ENCODE measurements at places on chromosomes 6 and 20.

GRCh38 chr6:39029156-39030011, 19.2 kb upstream of the GLP1R start:
- DNase-seq, result peak; percentile 5

GRCh38 chr6:108669673-108670072, 109.0 kb downstream of the FOXO3 start:
- no peak for DNase-seq

- no peak for DNase-seq
Measured at GRCh38 chr6:128235556-128235955, 284.8 kb downstream of the PTPRK start.

GRCh38 chr6:88865275-88865674, 98.1 kb downstream of the RNGTT start:
- no peak for DNase-seq

- peak; percentile 91 for DNase-seq
Measured at GRCh38 chr6:89045011-89045387, 35.6 kb upstream of the PNRC1 start.

DNA sequence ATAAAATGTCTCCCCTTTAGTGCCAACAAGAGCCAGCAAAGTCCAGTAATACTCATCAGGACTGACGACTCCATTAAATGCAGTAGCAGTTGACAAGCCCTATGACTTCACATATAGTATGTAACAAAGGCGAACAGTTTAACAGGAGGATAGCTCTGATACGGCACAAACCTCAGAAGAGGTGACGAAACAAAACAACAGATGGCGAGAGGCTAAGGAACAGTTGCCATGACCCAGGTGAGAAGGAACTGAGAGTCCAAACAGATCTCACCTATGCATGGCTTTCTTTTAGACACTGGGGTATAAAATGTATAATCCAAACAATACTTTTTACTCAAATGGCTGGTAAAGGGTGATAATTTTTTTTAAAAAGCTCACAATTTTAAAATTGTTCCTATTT, 37.1 kb downstream of the SYNE1 start:
- no peak for DNase-seq

DNA sequence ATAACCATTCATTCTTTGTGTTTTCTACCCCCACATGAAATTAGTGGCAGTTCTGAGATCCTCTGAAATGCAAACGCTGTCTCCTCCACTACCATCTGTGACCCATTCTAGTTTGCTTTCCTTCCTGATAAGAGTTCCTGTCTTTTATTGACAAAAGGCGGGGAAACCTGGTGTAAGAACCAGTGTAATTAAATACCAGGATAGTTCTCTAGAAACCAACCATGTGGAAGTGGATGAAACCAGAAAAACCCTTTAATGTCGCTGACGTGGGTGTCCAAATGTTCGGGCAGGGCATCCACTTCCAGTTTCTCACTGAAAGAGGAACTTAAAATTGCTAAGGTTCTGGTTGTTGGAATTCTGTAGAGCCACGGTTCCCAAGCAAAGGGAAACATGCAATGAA, 79.1 kb downstream of the TNFRSF21 start:
- DNase-seq, result peak; percentile 89

- DNase-seq, result no peak
Measured at GRCh38 chr6:36204068-36204753, 7.7 kb downstream of the BRPF3 start.

GRCh38 chr20:13671512-13671911, 32.8 kb upstream of the TASP1 start:
- DNase-seq, result no peak

GRCh38 chr6:36430351-36430750, 12.3 kb downstream of the PXT1 start:
- DNase-seq, result no peak

DNA sequence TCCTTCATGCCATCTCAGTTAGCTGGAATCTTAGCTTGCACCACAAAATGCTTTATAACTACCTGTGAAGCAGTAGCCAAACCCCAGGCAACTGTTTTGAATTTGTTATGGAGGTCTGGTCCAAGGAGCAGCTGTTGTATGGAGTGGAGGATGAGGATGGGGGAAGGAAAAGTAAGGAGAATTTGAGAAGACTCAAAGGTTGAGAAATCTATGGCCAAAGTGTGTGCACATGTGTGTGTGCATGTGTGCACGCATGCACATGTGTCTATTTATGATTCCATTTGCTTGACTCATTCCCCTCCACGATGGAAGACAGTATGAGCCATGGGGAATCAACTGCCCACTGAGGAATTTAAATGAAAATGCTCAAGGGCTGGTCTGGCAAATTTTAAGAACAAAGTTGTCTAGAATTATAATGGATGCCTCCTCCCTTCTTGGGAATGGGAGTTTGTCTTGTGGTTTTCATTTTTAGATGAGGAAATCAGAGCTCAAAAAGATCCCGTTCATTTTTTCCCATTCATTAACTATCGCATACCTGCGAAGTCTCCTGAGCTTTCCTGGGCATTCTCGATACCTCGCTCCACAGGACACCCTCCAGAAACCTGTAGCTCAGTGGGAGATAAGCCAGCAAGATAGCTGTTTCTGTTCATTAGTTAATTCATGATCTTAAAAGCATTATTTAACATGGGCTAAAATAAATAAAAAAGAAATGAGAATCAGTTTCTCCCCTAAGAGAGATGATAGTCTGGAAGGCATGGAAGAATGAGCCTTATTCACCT, 152.3 kb upstream of the NEDD9 start:
- no peak for DNase-seq

DNA sequence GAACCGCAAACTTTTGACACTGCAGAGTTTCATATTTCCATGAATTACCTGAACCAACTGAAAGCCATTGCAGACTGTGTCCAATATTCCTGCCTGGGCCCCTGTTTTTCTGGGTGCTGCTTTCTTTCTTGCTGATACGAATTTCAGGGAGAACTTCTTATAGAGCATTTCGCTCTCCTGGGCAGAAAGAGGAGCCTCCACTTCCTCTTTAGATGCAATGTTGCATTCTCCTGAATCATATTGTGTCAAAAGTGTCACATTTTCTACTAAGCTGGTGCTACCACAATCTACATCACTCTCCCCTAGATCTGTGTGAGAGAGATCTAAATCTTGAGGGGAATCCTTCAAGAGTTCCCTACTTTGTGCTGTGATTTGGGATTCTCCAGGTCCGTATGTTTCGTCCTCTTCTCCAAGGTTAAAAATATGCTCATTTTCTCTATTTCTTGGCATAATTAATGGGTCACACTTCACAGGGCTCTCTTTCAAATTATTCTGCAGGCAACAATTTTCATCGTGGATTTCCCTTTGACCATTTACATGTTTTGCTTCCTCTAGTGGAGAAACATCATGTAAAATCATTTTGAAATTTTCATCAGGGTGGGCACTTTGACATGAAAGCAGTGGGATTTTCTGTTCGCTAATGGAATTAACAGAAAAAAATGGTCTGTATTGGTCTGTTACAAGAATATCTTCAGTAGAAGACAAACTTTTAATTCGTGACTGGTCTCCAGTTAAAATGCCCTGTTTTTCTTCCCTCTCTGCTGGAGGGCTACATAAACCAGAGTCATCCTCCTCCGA, 102.3 kb downstream of the DST start:
- DNase-seq, result peak; percentile 63

GRCh38 chr6:75613056-75613501, 11.4 kb downstream of the SENP6 start:
- peak; percentile 18 for DNase-seq

GRCh38 chr6:136527831-136528230, 22.4 kb downstream of the MAP7 start:
- no peak for DNase-seq

GRCh38 chr6:154071711-154072110, 32.7 kb downstream of the OPRM1 start:
- no peak for DNase-seq

GRCh38 chr6:25336996-25337395, 57.8 kb downstream of the CARMIL1 start:
- DNase-seq, result no peak

DNA sequence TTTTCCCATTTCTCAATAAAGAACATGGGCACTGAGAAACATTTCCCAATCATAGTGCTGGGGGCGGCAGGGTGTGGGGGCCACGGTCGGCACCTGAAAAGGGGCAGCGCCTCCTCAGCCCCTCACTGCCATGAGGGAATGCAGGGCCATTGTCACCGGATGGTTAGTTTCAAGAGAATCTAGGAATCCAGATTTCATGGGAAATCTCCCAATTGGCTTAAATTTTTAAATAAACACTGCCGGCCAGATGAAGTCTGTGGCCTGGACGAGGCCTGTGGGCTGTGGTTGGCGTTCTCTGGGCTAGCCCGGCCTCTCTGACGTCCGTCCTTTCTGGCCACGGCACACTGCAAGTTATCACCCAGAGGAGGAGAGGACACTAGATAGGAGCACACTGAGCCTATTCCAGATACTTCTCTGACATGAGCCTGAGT, 25.6 kb downstream of the MANBAL start:
- DNase-seq, result no peak

DNA sequence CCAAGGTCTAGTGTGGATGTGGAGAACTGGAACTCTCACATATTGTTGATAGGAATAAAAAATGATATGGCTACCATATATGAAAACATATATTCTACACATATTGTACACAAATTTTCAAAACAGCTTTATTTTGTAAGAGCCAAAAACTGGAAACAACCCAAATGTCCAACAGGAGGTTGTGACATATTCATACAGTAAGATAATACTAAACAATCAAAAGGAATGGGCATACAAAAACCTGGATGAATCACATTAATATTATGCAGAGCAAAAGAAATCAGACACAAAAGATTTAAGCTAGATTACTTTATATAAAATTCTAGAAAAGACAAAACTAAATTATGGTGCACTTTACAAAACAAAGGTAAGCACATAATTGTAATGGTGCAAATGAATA, 223.9 kb downstream of the SIM1 start:
- no peak for DNase-seq

- DNase-seq, result no peak
Measured at GRCh38 chr6:323730-324088, 31.4 kb downstream of the DUSP22 start.

GRCh38 chr20:4813076-4813862, 91.6 kb downstream of the PRND start:
- DNase-seq, result peak; percentile 73

DNA sequence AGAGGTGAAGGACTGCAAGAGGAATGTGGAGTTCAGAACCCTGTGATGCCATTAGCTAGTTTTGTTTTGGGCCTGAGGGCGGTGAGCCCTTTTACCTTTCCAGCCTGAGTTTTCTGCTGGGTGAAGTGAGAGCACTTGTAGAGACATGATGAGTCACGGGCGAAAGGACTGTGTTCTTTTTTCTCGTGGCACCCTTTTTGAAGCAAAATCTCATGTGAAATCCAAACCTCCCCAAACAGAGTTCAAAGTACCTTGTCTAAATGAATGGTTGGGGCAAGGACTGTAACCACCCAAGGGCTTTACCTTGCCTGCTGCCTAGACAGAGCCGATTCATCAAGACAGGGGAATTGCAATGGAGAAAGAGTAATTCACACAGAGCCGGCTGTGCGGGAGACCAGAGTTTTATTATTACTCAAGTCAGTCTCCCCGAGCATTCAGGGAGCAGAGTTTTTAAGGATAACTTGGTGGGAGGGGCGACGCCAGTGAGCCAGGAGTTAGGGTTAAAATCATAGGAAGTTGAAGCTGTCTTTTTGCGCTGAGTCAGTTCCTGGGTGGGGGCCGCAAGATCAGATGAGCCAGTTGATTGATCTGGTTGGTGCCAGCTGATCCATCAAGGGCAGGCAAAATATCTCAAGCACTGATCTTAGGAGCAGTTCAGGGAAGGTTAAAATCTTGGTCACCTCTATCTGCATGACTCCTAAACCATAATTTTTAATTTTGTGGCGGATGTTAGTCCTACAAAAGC, 25.8 kb downstream of the SAMD5 start:
- no peak for DNase-seq

GRCh38 chr6:103404799-103405198, 1454.9 kb downstream of the HACE1 start:
- no peak for DNase-seq

DNA sequence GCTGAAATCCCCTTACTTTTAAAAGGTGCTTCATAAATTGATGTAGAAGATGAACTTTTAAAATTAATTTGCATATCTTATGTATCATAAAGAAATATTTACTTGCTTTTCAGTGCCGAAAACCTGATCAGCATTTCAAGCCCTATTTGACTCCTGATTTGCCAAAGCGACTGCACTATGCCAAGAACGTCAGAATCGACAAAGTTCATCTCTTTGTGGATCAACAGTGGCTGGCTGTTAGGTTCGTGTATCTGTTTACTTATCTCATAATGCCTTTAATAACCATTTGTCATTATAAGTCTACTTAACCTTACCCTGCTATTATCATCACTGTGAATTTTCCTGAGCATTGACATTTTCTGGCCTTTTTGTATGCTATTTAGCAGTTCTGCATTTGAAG, 7.8 kb downstream of the OR2A4 start:
- DNase-seq, result no peak

GRCh38 chr20:12072221-12072953, 154.7 kb downstream of the BTBD3 start:
- no peak for DNase-seq

GRCh38 chr6:37821446-37821845, 1.9 kb downstream of the ZFAND3 start:
- no peak for DNase-seq

DNA sequence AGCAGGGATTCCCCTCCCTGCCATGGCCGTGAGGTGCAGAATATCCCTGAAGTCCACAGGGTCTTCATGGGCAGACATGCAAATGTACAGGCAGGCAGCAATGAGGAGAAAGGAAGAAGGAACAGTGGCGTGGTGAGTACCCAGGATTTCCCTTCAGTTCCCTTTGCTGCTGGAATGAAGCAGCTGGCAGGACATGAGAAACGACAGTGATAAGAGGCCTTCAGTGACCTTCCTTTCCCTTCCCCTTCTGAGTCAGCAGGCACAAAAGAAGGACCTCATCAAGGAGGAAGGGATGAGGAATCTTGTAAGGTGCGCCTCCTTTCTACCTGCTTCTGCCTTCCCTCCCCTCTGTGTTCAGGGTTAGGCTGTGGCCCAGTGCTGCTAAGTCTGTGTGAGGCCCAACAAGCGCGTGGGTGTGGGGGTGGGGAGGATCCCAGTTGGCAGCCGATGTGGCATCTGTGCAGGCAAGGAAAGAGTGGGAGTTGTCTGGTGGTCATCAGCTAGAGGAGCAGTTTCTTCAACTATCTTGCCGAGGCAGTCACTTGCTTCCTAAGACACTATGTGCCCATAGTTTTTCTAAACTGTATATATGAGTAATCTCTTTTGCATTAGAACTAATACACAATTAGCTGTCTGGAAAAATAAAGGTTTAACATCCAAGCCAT, 29.5 kb upstream of the FBXO9 start:
- peak; percentile 3 for DNase-seq

GRCh38 chr6:358847-359246, 32.7 kb upstream of the IRF4 start:
- no peak for DNase-seq

- no peak for DNase-seq
Measured at GRCh38 chr20:25675161-25675560, 21.5 kb downstream of the ZNF337 start.

DNA sequence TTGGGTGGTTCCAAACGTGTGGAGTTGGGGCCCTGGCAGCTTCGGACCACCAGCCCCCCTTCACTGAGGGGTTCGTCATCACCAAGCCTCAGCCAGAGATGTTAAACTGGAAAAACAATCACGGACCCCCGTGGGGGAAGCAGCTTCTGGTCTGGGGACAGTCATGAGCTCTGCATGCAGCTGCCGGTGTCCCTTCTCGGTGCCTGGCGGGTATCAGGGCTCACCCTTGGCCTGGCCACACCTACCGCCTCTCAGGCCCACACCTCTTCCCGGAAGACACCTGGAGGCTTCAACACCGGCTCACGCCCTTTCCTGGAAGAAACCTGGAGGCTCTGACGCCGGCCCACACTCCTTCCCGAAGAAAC, 77.8 kb upstream of the BHLHE23 start:
- DNase-seq, result no peak
